AG08396 (cell line): ENCODE measurements at places on chromosomes 6 and 20.

DNA sequence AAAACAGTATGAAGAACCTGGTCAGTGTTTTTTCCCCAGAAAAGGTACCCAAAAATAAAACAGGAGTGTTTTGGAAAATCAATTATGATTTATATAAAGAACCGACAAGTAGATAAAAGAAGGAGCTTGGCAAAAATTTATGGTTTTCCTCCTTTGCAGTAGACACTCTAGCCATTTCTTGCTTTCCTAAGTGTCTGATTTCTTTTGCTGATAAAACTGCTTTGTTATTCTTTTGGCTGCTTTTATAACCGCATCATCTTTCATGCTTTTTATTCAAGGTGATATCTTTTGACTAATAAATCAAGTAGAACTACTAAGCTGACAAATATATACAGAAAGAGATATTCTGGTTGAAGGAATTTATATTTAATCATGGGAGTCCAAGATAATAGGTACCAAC, 16.6 kb downstream of the ATG5 start:
- no peak for DNase-seq

DNA sequence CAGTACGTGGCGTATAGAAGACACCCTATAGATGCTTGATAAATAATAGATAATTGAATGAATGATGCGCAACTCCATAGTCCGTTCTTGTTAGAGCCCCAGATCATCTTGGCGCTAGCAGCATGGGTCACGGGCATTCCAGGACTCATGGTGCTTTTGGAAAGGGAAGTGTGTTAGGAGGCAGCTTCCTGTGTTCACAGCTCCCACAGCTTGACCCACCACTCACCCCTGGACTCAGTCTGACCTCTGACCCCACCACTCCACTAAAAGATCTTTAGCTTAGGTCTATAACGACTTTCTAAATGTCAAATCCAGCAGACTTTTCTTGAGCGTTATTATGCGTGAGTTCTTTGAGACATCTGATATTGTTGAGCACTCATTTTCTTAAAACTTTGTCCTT, 35.8 kb upstream of the KIF16B start:
- DNase-seq = no peak

DNA sequence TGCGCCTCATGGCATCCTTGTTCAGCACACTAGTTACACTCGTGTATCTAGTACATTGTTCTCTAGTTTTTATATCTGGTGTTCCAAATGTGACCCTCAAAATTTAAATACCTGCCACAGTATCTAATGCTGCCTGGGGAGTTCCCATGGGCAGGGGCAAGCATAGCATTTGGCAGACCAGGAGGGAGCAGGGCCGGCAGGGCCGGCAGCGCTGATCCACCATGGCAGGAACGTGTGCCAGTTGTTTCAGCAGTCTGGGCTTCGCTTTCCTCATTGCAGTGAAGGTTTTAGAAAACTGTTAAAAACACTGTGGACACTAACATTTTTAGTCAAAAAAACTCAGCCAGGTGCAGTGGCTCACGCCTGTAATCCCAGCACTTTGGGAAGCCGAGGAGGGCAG, 19.2 kb downstream of the NANP start:
- no peak for DNase-seq

DNA sequence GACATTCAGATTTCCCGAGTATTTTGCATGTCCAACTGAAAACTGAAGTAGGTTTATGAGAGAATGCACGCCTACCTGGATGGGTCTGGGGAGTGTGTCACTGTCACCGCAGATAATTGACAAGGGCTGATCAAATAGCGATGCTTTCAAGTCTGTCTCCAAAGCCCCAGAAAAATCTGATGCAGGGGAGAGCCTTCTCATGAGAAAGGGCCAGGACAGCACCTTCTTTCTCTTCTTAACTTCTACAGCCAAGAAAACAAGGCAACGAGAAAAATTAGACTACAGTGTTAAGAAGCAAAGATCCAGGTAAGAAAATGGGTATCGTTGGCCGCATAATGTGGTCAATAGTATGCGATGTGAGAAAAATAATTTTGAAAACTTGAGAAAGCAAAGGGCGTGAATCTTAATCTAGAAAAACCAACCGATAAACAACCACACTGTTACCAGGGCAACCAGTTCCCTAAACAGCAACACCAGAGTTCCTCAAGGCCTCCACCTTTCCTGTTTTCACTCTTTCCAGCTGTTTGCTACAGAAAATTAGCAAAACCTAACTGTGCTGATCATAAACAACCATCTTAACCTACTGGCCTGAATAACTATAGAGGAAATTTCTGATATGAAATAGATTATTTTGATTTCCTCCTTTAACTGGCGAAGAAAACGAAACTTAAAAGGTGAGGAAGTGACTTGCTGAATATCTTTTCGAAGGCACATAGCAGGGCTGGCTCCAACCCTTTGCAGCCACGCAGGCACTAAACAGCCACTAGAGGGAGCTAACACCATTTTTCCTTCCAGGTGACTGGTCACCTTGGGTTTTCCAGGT, 2.6 kb downstream of the TAGAP start:
- peak; percentile 68 for DNase-seq

GRCh38 chr6:1103945-1104623, 207.8 kb upstream of the FOXQ1 start:
- DNase-seq = peak; percentile 41

DNA sequence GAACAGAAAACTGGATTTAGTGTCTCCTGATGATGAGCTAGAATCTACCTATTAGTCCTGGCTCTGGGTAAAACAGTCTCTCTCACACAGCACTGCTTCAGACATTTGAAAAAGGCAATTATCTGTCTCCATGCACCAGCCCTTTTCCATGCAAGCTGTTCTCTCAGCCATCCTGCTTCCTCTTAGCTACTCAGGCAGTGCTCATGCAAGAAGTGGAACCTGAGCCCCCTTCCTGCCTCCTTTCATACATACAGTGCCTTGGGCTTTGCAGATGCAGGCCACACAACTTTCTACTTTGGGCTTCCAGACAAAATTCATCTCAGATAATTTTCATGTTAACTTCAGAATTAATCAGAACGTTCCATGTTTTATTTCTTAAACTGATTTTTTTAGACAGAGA, 151.3 kb downstream of the RALGAPA2 start:
- DNase-seq = no peak

DNA sequence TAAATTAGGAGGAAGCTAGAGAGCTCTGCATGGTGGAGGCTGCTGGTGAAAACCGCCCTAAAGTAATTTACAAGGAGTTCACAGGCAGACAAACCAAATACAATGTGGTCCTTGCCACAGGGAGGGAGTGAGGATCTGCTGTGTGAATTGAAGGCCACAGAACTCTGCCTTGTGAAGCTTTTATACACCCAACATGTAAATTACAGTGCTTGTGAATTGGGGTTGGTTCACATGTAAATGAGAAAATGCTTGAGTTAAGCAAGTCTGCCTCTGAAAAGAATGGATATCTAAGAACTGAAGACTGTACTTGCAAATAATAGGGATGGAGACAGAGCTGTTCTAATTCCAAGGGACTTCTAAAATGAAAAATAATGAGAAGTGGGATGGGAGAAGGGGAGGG, 194.2 kb downstream of the SLC35F1 start:
- DNase-seq = no peak

DNA sequence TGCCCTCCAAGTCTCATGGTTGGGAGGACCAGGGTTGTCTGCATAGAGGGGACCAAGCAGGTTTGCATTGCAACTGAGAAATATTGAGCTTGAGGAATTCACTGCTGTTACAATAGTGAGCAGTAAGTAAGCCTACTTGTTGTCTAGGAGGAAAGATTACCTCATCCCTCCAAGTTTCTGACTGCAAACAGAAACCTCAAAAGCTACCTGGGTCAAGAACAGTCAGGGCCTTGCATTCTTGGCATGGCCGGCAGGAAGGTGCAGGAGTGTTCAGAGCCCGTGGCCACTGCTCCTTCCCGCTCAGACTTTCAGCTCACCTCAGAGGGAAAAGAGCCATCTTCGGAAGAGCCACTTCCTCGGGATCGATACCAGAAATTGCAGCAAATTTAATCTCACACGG, 46.0 kb upstream of the DOK5 start:
- no peak for DNase-seq

- DNase-seq = peak; percentile 20
Measured at GRCh38 chr6:69827276-69827893, 30.6 kb upstream of the LMBRD1 start.

GRCh38 chr6:154886016-154886415, 109.1 kb upstream of the TIAM2 start:
- no peak for DNase-seq

DNA sequence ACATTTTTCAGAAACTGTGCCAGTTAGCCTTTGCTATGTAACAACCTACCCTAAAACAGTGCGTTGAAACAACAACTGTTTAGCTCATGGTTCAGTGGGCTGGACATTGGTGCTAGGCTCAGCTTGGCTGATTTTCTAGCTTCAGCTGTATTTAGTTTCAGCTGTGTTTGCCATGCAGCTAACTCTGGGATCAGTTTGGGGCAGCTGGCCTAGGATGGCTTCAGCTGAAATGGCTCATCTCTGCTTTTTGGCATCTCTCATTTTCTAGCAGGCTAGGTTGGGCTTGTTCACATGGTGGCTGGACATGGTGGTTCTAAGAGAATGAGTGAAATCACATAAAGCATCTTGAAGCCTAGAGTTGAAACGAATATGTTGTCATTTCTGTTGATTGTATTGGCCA, 464.2 kb downstream of the QKI start:
- no peak for DNase-seq

GRCh38 chr6:37706749-37707148, 9.1 kb upstream of the MDGA1 start:
- DNase-seq = no peak

DNA sequence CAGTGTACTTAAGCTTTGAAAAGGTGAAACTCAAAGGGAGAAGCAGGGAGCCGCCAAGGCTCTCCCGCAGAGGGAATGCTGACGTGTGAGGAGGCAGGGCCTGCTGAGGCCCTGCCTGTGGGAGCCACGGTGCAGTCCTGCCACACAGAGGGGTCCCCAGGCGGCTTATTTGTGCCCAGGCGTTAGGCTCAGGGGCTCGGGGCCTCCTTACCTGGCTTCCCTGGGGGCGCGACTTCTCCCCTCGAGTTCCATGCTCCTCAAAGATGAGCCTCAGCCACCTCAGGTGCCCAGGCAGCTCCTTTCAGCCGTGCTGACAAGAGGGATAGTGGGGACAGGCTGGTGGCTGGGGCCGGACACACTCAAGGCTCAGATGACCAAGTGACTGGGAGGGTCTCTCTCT, 2.2 kb upstream of the KIF25 start:
- no peak for DNase-seq

- no peak for DNase-seq
Measured at GRCh38 chr6:42366011-42366705, 85.6 kb downstream of the TRERF1 start.

DNA sequence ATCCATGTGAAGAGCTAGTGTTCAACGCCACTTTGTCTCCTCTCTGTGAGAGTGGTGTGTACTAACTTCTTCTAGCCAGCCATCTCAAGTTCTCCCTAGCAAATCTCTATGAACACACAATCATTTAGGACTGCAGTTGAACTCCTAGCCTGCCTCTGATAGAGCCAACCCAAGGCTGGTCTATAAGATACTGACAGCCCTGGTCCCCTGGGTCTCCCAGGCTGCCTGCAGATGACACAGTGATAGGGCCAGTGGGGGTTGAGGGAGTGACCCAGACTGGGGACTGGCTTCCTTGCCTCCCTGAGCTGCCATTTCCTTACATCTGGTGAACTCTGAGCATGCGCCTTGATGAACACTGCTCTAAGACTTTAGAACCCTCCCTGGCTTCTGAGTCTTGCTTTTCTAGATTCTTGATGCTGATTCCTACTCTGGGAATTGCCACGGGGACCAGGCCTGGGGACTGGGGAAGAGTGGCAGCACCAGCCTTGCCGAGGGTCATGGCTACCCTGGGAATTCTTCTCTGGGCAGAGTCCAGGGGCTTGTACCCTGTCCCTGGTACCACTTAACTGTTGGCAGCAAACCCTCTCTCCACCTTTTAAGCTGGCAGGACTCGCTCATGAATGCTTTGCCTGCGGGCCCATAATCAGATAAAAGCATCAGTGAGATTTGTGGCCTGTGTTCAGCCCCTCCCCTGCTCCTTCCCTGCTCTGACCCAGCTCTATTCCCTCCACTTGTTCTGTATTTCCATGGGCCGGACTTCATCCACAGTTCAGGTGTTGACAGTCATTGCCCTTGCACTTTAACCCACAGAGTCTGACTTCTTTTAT, 130.8 kb upstream of the CHD6 start:
- no peak for DNase-seq

DNA sequence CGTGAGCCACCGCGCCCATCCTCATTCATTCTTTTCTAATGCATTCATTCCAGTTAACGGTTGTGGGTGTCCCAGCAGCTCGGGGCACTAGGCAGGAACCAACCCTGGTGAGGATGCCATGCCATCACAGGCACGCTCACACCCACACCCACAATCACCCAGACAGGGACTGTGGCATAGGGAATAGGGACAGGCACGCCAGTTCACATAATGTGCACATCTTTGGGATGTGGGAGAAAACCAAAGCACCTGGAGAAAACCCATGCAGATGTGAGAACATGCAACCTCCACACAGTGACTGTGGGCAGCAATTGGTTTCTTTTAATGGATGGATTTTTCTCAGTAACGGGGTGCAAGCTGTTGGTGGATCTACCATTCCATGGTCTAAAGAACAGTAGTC, 64.3 kb downstream of the IRF4 start:
- DNase-seq = no peak

DNA sequence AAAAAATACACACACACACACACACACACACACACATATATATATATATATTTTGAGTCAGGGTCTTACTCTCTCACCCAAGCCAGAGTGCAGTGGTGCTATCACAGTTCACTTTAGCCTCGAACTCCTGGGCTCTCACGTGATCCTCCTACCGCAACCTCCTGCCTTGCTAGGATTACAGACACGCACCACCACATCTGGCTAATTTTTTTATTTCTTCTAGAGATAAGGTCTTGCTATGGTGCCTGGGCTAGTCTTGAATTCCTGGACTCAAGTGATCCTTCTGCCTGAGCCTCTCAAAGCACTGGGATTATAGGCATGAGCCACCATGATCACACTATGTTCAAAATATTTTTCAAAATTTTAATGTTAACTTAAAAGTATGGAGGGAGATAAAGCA, 43.5 kb downstream of the NUP153 start:
- DNase-seq = no peak

- no peak for DNase-seq
Measured at GRCh38 chr20:32804817-32805216, 14.9 kb upstream of the MAPRE1 start.

DNA sequence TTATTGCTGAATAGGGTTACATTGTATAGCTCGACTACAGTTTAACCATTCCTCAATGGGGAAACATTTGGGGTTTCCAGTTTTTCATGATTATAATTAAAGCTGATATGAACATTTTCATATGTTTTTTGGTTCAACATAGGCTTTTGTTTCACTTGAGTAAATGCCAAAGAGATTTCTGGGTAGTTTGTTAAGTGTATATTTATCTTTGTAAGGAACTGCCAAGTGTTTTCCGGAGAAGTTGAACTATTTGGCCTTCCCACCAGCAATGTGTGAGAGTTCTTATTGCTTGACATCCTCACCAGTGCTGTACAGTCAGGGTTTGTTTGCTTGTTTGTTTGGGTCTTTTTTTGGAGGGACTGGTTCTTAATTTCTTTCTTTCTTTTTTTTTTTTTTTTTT, 83.7 kb upstream of the RALY start:
- no peak for DNase-seq
